H4 (cell line): ENCODE measurements at places on chromosomes 5 and 9. TPM values are rescaled to one million over a fixed set of nuclear protein-coding genes. Genes with fewer than 3 reads are reported as not detected.

- no peak for DNase-seq
Observed at GRCh38 chr5:155480731-155481131, 467.2 kb downstream of the KIF4B start.

C1QTNF3 gene
- total RNA-seq, result 0.17 and 0.76 TPM in 2 replicates

TLX3 gene
- total RNA-seq, result not detected in 2 replicates

DNA sequence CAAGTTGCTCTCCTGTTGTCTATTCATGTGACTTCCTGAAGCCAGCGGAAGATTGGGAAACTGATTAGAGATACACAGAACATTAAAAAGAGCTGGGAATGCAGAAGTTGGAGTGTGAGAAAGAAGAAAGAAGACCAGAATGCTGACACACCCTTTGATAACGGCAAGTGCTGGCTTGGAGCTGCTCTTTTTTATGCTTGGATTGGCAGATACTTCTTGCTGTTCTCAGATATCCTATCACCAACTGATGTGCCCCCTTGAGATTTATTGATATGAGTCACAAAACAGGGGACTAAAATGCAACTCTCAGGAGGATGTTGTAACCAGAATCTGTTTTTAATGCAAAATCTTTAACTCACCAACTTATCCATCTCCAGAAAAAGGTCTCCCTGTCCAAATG lies 56.0 kb upstream of the ASTN2 start:
- no peak for DNase-seq

DNA sequence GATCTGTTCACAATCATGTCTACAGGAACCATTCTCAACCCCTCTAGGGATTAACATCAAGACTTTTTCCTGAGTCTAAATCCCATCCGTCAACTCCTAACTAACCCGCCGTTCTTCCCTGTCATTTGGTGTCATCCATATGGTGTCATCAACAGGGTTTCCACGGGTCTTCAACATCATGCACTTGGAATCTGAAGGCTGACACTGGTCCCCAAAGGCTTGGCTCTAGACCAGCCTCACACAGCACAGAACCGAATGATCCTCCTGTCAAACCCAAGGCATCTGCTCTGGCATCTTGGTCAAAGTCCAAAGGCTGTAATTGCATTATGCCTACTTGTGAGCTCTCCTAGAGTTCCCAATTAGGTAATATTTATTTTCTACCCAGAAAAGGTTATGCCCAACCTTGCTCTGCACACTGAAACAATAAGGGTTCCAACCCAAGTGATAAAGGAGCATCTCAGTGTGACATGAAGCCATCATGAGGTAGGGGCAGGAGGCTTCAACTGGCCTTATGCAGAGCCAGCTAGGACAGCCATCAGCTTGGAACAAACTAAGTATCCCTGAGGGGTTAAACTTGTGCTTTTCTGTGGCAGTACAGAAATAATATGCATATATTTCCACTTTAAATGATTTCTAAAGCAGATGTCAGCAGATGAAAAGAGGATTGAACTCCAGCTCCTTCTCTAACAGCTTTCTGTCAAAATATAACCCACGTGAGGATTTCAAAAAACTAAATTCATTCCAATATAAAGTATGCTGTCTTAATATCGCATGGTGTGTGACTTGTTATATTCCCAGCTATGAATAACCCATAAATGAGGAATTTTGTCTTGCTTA lies 13.9 kb downstream of the ENC1 start:
- no peak for DNase-seq

DNA sequence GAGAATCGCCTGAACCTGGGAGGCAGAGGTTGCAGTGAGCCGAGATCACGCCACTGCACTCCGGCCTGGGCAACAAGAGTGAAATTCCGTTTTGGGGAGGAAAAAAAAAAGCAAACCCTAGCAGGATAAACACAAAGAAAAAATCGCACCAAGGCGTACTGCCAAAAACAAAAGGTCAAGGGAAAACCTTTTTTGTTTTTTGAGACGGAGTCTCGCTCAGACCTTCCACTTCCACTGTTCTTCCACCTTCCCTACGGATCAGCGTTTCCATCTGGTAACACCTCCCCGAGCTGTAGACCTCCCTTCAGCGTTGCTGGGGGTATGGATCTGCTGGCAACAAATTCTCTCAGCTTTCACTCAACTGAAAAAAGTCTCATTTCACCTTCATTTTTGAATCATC lies 20.1 kb upstream of the FCN2 start:
- DNase-seq, result no peak

BTNL9 gene
- 0.15 TPM in 1 of 2 replicates, not detected in the other for total RNA-seq
